MCF 10A (cell line): ENCODE measurements at places on chromosomes 16 and 17.

- no peak overlapping the region for H3K4me3 ChIP-seq
- peaks cover 14% of the 10 kb centered on the region for H3K36me3 ChIP-seq
- H3K27me3 ChIP-seq: no peaks in the 10 kb centered on the region
- DNase-seq: no peak
- peaks cover 5% of the 10 kb centered on the region for H3K4me1 ChIP-seq
These were observed 40.3 kb upstream of the MTSS2 start for GRCh38 chr16:70725912-70726828.

GRCh38 chr16:25709213-25709612 is 17.5 kb downstream of the HS3ST4 start:
- H3K4me1 ChIP-seq: no peaks in the 10 kb centered on the region
- H3K36me3 ChIP-seq: no peaks in the 10 kb centered on the region
- DNase-seq: no peak
- H3K27me3 ChIP-seq: no peaks in the 10 kb centered on the region

DNA sequence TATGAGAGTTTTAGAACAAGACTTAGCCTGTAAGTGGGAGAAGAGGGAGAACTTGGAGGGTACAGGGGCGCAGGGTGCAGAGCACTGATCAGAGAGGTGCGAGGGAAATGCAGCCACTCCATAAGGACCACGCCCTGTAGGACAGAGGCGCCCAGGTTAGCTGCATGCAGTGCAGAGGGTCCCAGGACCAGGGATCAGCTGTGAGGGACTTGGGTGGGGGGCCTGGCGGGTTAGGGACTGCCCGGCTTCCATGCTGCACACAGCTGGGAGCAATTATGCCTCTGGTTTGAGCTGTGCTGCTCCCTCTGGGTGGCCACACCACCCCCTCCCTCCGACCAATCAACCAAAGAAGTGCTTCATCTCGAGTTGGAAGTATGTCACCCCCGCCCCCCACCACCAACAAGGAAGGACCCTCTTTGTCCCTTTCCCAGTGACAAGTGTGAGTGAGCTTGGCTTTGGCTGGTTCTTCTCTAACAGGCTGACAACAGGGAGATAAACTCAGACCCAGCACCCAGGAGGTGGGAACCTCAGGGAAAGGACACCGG is 22.2 kb upstream of the CLEC18A start:
- DNase-seq: no peak
- H3K27ac ChIP-seq: no peak overlapping the region
- no peak overlapping the region for H3K4me3 ChIP-seq

GRCh38 chr17:40510328-40510648 is 8.9 kb upstream of the TNS4 start:
- no peaks in the 10 kb centered on the region for H3K36me3 ChIP-seq
- H3K27me3 ChIP-seq: no peaks in the 10 kb centered on the region
- DNase-seq: peak; percentile 99

DNA sequence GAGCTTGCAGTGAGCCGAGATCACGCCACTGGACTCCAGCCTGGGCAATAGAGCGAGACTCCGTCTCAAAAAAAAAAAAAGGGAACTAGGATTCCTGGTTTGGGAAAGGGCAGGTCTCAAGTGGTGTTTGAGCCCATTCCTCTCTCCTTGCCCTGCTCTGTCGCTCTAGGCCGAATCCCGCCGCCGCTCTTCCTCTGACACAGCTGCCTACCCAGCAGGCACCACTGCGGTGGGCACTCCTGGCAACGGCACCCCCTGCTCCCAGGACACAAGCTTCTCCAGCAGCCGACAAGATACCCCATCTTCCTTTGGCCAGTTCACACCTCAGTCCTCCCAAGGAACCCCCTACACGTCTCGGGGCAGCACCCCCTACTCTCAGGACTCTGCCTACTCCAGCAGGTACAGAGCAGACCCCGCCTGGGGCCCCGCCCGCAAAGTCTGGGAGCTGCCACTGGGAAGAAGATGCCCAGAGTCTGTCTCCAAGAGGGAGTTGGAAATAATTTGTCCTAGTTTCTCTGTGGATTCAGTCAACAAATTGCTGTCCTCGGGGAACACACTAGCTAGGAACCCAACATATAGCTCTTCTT is 6.5 kb downstream of the SETD1A start:
- H3K4me1 ChIP-seq: peaks cover 12% of the 10 kb centered on the region
- no peaks in the 10 kb centered on the region for H3K27me3 ChIP-seq
- no peak overlapping the region for H3K27ac ChIP-seq
- DNase-seq: no peak
- H3K4me3 ChIP-seq: no peak overlapping the region
- peaks cover 96% of the 10 kb centered on the region for H3K36me3 ChIP-seq

DNA sequence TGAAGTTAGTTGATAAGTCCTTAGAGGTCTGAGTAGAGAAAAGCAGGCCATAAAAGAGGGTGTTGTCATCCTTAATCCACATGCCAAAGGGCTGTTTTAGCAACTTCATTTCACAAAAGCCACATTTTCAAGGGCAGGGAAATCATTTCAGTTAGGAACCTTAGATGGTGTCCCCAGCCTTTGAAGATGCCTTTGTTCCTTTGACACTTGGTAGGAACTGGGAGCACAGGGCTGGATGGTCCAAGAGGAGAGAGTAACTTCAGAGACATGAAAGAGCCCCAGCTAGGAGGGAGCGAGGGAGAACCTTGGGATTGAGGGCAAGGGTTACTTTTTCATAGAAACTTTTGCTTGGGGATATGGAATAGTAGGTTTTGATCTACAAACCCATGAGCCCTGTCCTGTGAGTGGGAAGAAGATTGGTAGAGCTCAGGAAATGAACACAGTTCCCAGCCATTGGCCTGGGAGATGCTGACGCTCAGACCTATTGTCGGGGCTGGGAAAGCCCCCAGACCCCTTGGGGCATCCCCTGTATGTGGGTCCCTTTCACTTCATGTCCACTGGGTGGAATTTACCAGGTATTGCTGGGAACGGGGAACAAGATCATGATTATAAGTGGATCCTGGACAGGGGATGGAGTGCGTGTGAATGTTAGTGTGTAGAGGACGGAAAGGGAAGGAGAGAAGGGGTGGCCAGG is 18.9 kb downstream of the MSI2 start:
- no peak overlapping the region for H3K4me3 ChIP-seq
- peaks cover 53% of the 10 kb centered on the region for H3K36me3 ChIP-seq
- H3K4me1 ChIP-seq: no peaks in the 10 kb centered on the region
- H3K27ac ChIP-seq: no peak overlapping the region
- no peak for DNase-seq
- no peaks in the 10 kb centered on the region for H3K27me3 ChIP-seq

GRCh38 chr16:15403392-15403995 is 7.9 kb downstream of the MPV17L start:
- H3K27ac ChIP-seq: peak overlapping the region; percentile 54
- DNase-seq: peak; percentile 57
- H3K27me3 ChIP-seq: no peaks in the 10 kb centered on the region
- no peaks in the 10 kb centered on the region for H3K36me3 ChIP-seq
- H3K4me3 ChIP-seq: no peak overlapping the region

DNA sequence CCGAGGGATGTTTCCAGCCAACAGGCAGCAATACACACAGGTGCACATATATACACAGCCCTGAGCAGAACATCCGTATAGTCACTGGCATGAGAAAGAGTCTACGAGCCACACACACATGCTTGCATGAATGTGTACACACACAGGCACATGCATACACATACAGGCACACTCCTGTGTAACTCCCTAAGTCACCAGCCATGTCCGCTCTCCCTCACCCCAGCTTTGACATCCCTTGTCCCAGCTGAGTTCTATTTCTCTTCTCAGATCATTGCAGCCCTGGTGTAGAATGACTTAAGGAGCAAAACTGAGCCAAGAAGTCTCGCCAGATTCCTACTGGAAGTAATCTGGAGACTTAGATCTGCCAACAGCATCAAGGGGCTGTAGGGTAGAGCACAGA is 13.1 kb downstream of the CDRT4 start:
- no peaks in the 10 kb centered on the region for H3K36me3 ChIP-seq
- H3K27me3 ChIP-seq: no peaks in the 10 kb centered on the region
- H3K27ac ChIP-seq: no peak overlapping the region
- DNase-seq: no peak

DNA sequence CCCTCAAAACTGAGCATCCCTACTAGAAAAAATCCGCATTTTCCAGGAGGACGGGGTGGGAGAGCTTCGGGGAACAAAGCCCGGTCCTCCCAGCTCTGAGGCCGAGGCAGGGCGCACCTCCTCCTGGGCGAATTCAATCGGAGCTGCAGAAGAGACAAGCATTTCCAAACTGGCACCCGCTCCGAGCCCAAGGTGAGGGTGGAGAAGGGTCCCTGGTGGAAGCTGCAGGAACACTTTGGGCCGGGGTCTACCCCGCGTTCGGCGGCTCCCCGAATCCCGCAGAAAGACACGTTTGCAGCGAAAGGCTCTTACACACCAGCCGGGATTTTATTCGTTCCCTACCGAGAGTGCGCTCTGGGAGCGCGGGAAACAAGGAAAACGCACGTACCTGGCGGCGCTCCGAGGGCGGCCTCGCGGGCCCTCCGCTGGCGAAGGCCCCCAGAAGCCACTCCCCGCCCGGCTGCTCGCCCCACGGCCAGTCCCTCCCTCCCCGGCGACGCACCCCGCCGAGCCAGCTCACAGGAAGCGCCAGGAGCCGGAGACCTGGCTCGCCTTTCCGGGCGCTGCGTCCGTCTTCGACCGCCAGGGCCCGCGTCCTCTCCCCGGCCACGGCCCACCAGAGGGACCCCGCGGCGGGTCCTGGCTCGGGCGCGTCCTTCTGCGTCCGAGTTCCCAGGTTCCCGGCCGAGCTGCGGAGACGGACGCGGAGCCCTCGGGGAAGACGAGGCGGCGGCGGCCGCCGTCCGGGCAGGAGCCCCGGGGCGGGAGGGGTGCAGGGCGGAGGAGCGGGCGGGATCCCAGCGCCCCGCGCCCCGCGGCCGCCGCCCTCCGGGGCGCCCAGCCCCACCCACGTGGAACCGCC is 49.8 kb upstream of the BAHCC1 start:
- H3K27me3 ChIP-seq: no peaks in the 10 kb centered on the region
- peak overlapping the region; percentile 95 for H3K4me3 ChIP-seq
- DNase-seq: peak; percentile 91
- H3K36me3 ChIP-seq: peaks cover 9% of the 10 kb centered on the region

- no peaks in the 10 kb centered on the region for H3K36me3 ChIP-seq
- no peaks in the 10 kb centered on the region for H3K4me1 ChIP-seq
- no peak overlapping the region for H3K4me3 ChIP-seq
- no peak overlapping the region for H3K27ac ChIP-seq
- no peak for DNase-seq
These were observed 13.2 kb upstream of the CLUH start for GRCh38 chr17:2724784-2725164.

GRCh38 chr17:83137523-83137922 is 58.1 kb downstream of the METRNL start:
- DNase-seq: no peak
- H3K4me1 ChIP-seq: peaks cover 4% of the 10 kb centered on the region
- H3K4me3 ChIP-seq: no peak overlapping the region
- H3K27ac ChIP-seq: no peak overlapping the region
- peaks cover 69% of the 10 kb centered on the region for H3K27me3 ChIP-seq
- no peaks in the 10 kb centered on the region for H3K36me3 ChIP-seq
